ENCODE measurements at places on chromosomes 2 and 18.

DNA sequence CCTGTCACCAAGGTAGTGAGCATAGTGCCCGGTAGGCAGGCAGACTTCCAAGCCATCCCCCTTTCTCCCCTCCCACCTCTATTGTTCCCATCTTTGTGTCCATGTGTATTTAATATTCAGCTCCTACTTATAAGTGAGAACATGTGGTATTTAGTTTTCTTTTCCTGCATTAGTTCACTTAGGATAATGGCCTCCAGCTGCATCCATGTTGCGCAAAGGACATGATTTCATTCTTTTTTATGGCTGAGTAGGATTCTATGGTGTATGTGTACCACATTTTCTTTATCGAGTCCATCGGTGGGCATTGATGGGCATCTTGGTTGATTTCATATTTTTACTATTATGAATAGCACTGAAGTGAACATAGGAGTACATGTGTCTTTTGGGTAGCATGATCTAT is 35.3 kb downstream of the MMADHC start:
- DNase-seq = no peak

GRCh38 chr2:162006337-162006736 is 67.7 kb downstream of the DPP4 start:
- no peak for DNase-seq

- DNase-seq = no peak
Measured at GRCh38 chr2:114405247-114406116, 37.0 kb upstream of the DPP10 start.

DNA sequence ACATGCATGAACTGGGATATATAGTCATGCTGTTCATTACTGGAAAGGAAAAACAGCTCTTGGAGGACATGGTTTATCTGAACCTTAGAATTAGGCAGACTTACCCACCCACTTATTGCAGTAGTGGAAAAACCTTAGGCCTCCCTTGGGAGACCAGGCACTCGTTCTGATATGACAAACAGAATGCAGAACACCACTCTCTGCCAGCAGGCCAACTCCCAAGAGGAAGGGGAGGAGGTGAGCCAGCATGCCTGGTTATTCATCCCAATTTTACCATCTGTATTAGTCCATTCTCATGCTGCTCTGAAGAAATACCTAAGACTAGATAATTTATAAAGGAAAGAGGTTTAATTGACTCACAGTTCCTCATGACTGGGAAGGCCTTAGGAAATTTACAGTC is 17.5 kb downstream of the C18orf63 start:
- DNase-seq = no peak

DNA sequence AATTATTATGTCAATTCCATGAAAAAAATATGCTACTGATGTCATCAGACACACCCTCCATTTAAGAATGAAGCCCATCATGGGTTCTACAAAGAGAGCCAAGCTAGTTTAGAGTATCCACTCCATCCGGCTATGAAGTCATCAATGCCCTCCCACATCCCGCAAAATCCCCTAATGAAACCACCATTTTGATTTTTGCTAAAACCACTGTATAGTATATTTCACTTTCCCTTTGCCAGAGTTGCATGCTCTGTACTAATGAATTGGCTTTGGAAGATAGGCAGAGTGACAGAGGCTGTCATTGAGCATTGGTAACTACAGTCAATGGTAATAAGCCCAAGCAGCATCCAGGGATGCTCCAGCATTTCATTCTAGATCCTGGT is 118.6 kb downstream of the ANKRD44 start:
- DNase-seq = no peak

- no peak for DNase-seq
Measured at GRCh38 chr18:25283781-25284180, 68.2 kb downstream of the ZNF521 start.

All from effector CD8-positive, alpha-beta T cell (primary cell).